ENCODE measurements at places on chromosomes 12 and 14.

GRCh38 chr14:34649344-34649743 is 19.4 kb upstream of the SNX6 start:
- no peak for DNase-seq

- DNase-seq: no peak
These were observed 12.8 kb downstream of the LRCOL1 start for GRCh38 chr12:132597333-132598316.

DNA sequence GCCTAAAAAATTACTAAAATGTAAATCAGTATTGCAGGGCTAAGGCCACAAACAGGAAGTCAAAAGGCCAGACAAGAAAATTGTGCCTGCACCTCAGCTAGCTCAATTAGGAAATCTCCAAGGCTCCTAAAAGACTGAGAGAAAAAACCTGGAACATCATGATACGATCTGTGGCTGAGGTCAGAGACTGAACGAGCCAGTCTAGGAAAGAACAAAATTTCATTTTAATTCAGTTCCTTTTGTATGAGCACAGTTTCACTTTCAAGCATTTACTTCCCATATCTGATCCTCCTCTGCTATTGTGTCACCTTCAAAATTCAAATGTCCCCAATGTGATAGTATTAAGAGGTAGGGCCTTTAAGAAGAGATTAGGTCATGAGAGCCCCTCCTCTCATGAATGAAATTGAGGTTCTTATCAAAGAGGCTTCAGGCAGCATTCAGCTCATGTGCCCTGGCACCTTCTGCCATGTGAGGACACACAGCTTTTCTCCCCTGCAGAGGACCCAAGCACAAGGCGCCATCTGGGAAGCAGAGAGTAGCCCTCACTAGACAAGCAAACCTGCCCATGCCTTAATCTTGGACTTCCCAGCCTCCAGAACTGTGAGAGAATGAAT is 14.8 kb downstream of the PRKAB1 start:
- no peak for DNase-seq

DNA sequence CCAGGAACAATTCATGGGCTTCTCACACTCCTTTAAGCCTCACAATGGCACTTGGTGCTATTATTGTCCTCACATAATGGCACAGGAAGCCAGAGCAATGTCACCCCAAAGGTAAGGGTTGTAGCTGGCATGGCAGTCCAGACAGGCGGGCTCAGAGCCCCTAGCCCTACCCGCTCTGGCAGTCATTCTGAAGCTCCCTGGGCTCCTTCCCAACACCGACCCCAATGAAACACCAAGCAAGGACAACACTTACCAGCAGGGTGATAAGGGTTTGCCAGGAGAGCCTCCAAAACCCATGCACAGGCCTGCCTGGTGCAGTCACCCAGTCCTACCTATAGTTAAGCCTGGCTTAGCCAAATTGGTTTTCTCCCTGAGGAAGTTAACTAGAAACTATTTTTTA is 30.8 kb downstream of the MAX start:
- DNase-seq: no peak

DNA sequence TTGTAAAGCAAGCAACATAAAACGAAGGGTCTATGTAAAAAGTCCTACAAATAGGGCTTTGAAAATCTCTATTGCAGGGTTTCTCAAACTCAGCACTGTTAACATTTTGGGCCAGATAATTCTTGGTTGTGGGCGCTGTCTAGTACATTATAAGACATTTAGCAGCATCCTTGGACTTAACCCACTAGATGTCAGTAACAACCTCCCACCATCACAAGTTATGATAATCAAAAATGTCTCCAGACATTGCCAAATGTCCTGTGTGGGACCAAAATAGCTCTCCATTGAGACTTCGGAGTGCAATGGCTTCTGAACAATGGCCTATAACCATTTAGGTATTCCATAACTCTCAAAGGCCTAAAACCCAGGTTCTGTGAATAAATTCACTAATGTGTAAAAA is 22.9 kb upstream of the DHRS7 start:
- DNase-seq: no peak

GRCh38 chr14:100525615-100526014 is 61.6 kb downstream of the BEGAIN start:
- DNase-seq: no peak

DNA sequence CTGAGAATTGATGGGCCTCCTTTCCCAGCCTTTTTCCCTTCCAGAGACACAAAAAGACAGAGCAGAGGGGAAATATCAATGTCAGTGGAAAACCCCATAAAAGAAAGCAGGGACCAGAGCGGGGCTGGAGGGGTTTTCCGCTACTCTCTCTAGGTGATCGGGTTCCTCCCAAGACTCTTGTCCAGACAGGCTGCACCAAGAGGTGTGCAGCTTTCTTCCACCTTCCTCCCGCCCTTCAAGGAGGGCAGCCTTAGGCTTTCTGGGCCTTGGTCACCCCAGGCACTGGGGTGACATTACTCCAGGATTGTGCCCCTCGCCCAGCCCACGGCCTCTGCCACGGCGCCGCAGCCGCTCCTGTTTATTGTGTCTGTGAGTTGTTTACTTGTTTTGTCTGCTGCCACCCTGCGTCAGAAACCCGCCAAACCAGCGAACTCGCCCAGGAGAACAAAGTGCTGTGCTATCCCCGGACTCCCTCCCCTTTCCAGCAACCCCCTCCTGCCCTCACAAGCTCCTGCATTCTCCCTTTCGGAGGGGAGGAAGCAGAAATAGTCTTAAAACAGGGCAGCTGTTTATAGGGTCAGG is 6.7 kb upstream of the HOXC6 start:
- no peak for DNase-seq

GRCh38 chr12:49556391-49557186 is 11.4 kb downstream of the MCRS1 start:
- no peak for DNase-seq

DNA sequence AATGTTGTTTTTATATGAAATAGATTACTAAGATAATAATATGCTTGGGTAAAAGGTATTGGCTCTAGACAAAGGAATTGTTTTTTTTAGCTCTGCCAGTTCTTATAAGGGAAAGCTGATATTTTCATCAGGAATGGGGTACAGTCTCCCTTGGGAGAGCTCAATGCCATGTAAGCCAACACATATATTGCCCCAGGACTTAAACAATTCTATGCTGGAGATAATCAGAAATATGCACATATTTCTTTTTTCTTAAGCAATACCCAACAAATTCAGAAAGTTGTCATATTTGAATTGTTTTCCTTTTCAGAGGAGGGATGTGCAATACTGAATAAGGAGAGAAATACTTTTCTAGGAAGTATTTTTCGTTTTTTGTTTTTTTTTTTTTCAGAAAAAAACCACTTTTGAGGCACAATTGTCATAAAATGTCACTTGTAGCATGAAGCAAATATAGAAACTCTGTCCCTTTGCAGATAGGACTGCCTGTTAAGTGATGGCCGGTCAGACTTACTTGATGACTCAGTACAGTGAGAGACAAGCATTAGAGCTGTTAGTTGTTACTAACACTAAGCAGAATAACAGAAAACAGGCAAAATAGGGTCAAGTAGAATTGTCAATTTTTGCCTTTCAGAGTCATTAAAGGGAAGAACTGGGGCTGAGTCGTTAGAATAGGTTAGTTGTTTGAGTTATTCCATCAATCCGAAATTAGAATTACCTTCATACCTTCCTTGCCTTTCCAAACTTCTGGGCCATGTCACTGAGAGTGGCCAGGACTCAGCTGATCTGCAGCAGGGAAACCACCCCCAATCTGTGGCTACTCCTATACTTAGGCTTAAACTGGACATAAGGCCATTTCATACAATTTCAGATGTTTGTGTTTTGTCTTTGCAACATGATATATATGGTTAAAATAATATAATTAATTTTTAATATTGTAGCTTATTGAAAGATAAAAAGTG is 168.1 kb downstream of the SLC38A4 start:
- no peak for DNase-seq

- DNase-seq: no peak
These were observed 110.9 kb upstream of the TSPAN8 start for GRCh38 chr12:71268598-71269280.

DNA sequence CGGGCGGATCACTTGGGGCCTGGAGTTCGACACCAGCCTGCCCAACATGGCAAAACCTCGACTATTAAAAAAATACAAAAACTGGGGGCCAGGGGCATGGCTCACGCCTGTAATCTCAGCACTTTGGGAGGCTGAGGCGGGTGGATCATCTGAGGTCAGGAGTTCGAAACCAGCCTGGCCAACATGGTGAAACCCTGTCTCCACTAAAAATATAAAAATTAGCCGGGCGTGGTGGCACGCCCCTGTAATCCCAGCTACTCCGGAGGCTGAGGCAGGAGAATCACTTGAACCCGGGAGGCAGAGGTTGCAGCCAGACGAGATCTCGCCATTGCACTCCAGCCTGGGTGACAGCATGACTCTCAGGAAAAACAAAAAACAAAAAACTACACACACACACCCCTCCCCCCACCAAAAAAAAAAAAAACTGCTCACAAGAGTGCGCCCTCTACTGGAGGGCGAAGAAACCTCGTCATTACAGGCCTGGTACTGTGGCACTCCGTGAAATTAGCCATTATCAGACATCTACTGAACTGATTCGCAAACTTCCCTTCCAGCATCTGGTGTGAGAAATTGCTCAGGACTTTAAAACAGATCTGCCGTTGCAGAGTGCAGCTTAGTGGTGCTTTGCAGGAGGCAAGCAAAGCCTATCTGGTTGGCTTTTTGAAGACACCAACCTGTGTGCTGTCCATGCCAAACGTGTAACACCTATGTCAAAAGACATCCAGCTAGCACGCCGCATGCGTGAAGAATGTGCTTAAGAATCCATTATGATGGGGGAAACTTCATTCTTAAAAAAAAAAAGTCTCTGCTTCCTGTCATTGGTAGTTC is 7.7 kb downstream of the PPP1R3E start:
- no peak for DNase-seq

GRCh38 chr12:49529414-49529813 is 9.4 kb upstream of the KCNH3 start:
- DNase-seq: no peak

- DNase-seq: no peak
These were observed 13.5 kb upstream of the FBRSL1 start for GRCh38 chr12:132476421-132476820.
